ENCODE measurements at places on chromosomes 6 and 20.

DNA sequence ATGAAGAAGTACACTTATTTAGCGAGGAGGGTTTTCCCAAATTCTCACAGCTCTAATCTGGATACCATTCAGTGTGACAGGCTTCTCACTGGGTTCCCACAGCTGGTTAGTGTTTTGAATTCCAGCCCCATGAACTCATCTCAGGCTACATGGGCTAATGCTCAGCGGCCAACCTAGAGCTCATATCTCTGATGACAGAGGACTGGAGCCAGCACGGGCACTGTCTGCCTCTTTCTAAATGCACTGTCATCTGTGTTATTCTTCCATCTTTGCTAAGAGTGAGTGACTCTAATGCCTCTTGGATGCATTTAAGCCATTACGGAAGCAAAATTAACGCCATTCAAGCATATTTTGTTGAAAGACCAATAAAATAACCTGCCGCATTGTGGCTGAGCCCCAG, 308.9 kb upstream of the JAG1 start:
- no peak for DNase-seq

DNA sequence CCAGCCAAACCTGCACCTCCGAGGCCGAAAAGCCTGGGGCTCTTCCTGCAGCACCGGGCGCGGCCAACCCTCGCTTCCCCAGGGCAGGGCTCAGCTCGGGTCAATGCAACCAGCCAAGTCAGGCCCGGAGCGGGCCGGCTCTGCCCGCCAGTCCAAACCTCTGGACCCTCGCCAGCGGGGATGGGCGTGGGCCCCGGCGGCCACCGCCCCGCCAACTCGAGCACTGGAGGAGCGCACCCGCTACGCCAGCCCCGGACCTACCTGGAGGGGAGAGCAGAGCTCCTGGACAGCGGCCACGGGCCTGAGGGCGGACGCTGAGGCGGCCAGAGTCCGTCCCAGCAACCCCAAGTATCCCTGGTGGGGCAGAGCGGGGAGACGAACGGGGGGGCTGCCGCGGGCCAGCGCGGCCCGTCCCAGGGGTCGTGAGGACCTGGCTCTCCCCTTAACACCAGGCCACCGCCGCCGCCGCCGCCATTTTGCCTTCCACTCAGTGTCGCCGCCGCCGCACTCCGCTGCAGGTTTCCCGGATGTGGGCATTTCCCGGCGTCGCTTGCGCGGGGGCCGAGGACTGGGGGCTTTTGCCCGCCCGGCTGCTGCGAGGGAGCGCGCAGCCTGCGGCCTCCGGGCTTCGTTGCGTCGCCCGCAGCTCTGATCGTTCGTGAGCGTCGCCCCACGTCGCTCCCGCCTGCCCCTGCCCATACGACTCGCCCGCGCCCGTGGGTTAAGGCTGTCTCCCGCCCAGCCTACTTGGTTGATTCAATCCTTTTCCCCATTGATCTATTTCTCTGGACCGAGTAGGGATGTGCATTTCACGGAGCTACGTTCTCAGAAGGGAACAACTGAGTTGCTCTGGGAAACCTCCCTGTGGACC, at the start of gene LATS1:
Gene LATS1, minus strand, starts transcription at position 514 of the 871 bp plus-strand sequence. CDS start 15,975 bp downstream, outside the sequence.
- DNase-seq, result peak; percentile 89

- DNase-seq, result no peak
Measured at GRCh38 chr20:61096463-61096862, 155.6 kb upstream of the CDH4 start.

DNA sequence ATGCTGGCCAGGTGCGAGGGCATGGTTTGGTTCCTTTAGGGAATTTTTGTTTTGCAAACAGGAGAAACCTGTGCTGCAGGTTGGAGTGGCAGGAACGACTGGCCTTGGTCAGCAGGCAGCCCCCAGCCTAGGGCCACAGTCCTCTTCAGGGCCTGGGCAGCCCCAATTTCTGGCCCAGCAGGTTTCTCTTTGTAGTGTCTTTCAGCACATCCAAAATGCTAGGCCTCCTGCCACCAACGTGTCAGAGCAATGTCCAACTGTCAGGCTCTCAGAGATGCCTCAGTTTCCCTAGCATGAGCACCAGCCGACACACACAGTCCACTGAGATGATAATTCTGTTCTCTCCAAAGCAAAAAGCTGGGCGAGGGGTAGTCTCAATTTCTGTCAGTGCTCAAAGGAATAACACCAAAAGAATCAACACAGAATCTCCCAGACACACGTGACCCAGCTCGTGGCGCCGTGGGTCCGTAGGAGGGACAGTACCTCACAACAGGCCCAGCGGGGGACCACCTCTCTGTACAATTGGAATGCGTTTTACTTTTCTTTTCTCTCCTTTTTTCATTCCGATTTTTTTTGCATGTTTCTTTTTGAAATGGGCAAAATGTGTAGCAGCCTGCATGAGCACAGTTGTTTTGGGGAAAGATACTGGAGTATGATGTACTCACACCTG, 125.9 kb downstream of the TAF4 start:
- DNase-seq, result no peak

DNA sequence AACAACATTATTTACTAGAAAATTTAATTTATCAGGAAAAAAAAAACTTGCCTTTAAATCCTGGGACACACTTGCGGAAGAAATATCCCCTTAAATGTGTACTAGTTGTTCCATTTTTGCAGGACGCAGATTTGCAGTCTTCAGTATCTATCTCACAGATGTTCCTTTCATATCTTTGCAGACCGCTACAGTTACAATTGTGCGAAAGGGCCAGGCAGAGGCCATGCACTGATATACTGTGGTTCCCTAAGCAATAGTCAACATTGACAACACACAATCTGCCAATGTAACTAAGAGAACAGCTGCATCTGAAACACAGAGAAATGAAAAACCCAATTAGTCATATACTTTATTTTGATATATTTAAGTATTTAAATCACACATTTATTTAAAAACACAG, 411.2 kb downstream of the EYS start:
- no peak for DNase-seq

- no peak for DNase-seq
Measured at GRCh38 chr6:152008779-152009178, 201.3 kb downstream of the ESR1 start.

GRCh38 chr6:98929498-98930060, 18.2 kb downstream of the FBXL4 start:
- no peak for DNase-seq

- DNase-seq, result no peak
Measured at GRCh38 chr20:58633161-58634053, 17.7 kb upstream of the STX16 start.

- peak; percentile 19 for DNase-seq
Measured at GRCh38 chr6:21022343-21023107, 488.3 kb downstream of the CDKAL1 start.

DNA sequence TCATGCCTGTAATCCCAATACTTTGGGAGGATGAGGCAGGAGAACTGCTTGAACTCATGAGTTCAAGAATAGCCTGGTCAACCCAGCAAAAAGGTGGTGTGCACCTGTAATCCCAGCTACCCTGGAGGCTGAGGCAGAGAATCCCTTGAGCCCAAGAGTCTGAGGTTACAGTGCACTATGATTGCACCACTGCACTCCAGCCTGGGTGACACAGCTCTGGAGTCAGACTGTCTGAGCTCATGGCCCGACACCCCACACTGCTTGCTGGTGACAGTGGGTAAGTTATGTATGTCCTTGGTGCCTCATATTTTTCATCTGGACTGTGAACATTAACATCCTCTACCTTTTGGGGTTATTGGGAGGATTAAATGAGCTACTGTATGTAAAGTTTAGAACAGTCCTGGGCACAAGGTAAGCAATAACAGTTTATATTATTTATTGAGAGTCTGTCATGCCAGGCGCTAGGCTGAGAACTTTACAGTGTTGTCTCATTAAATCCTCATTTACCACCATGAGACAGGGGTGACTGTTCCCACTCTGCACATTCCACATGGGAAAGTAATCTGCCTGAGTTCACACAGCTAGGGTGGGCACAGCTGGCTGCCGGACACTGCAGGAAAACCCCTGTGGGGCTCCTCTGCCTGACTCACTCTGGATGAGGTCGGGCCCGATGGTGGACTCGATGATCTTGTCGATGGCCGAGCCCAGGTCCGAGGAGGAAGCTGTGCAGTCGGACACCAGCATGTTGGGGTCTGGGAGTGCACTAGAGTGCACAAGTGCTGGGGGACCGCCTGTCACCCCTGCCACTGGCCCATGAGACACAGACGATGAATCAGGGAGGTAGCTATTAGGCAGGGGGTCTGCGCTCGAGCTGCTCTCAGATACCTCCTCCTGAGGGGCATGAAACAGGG, 2.9 kb downstream of the ZNF335 start:
- no peak for DNase-seq

- DNase-seq, result no peak
Measured at GRCh38 chr6:15453622-15454021, 207.8 kb downstream of the JARID2 start.

DNA sequence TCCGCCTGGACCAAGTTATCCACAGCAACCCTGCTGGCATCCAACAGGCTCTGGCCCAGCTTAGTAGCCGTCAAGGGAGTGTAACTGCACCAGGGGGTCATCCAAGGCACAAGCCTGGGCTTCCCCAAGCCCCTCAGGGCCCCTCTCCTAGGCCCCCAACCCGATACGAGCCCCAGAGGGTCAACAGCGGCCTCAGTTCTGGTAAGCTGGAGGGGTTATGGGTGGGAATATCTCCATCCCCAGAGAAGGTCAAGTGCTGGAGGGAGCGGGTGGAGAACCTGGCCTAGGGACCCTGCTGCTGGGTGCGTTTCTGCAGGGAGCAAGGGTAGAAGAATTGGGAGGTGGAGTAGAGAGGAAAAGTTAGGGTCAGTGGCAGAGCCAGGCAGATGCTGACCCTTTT, 12.9 kb downstream of the PRRC2A start:
- DNase-seq, result no peak

DNA sequence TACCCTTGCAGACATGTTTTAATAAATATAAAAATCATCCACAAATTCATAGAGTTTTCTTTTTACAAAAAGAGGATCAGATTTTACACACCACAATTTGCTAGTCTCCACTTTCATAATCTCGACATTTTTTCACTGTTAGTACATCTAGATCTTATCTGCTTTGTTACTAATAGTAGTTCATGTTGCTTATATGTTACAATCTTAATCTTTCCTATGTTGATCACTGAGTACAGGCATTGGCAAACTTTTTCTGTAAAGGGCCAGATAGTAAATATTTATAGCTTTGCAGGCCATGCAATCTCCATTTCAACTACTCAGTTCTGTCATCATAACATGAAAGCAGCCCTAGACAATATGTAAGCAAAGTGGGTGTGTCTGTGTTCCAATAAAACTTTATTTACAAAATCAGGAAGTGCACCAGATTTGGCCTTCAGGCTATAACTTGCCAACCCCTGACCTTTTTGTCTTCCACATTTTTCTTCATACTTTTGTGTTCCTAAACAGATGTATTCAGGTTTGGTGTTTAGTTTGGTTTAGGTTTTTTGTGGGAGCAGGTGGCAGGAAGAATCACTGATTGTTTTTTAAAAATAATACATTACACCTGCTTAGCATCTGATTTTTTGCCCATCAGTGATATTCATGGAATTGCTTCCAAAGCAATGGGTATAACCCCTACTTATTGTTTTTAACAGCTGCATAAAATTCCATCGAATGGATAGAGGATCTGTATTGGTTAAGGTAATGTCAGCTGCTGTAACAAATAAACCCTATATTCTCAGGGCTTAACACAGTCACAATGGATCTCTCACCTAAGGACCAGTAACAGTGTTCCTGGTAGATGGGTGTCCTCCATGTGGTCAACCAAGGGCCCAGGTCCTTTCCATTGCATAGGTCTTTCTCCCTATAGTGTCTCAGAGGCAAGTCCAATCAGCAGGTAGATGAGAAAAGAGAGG, 61.2 kb downstream of the EYA2 start:
- DNase-seq, result no peak

- DNase-seq, result no peak
Measured at GRCh38 chr6:124941259-124941658, 21.0 kb upstream of the RNF217 start.

GRCh38 chr6:149212206-149212605, 105.3 kb upstream of the TAB2 start:
- DNase-seq, result no peak

DNA sequence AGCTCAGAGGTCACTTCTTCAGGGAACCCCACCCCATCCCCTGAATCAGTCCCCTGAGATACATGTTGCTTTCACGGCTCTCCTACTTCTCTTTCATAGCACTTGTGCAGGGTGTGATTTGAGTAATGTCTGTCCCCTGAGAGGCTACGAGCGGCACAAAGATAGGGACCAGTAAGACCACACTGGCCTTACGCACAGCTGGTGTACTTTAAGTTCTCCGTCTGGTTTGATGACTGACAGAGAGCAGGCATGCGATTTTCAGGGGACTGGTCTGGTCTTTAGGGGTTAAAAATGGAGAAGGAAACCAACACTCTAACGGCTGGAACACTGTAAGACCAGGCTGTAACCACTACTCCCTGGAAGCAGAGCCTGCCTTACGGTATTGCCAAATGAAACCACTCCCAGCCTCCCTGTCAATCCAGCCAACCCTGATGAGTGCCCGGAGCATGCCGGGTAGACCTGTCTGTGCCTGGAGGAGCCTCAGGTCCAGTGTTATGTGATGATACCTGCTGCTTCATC, 47.1 kb downstream of the ELMO2 start:
- no peak for DNase-seq

GRCh38 chr20:61328911-61329558, 77.0 kb downstream of the CDH4 start:
- no peak for DNase-seq

DNA sequence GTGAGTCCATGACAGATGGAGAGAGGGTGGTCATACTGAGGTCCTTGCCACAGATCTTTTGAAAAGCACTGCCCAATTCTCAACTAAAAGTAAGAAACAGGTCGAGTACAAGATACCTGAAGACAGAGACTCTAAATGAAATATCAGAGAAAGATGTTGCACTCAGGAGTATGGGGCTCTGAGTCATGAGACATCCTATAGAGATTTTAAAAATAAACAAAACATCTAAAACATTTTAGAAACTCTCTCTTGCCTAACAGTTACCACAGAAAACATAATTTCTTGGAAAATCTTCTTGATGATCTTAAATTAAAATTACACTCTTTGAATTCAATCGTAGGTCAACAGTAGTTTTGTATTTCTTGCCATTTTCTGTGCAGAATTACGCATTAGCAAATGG, 348.9 kb upstream of the MARCKS start:
- DNase-seq, result no peak

DNA sequence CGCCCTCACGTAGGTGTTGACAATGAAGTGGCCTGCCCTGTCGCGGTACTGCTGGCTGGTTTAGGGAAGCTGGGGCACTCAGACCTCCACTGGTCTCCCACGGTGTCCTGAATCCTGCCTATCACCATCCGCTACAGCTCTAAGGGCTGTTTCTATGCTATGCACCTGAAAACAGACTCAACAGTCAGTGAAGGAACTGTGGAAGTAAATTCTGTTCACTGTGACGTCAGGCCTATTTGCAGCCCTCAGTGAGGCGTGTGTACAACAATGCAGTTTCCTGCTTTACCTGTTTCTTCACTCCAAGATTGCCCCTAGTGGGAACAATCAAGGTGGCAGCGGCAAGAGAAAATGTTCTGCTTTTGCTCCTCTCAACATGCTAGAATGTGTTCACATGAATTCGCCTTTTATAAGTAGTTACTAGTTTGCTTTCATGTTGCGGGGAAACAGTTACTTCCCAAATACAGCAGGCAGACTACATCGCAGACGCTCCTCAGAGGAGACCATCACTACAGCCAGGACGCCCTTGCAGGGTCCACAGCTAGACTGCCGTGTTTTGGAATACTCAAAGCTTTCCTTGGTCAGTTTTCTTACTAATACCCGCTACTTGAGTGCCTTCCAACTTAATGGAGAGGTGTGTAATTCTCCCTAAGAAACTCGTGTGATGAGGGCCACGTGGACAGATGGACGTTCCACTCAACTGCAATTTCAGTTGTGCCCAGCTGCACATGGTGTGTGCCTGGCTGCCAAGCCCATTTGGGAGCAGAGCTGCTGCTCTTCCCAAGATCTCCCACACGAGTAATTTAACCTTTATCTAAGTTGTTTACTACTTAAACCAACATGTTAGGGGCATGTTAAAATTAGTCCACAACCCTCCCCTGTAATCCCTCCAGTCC, 25.4 kb downstream of the DIDO1 start:
- no peak for DNase-seq

All from nephron progenitor cell (in vitro differentiated cells).